ENCODE measurements at places on chromosomes 2 and 18.
A peak's percentile ranks its signal among the peaks of the same experiment; 100 is the strongest.

DNA sequence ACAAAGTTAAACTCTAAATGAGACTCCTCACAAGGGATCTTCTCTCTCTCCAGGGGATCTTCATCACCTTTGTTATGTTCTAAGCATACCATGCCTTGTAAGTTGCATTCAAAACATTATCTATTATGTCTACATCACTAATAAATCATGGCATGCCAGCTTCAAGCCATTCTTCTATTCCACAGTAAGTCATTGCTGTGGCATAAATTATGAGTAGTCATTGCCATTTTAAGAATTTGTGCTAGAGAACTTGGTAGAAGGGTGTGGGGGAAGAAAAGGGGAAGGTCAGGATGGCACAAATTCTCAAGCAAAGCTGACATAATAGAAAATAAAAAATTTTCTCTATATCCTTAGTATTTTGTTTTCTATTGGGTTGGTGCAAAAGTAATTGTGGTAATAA is 33.5 kb downstream of the BARD1 start:
- DNase-seq = peak; percentile 3

DNA sequence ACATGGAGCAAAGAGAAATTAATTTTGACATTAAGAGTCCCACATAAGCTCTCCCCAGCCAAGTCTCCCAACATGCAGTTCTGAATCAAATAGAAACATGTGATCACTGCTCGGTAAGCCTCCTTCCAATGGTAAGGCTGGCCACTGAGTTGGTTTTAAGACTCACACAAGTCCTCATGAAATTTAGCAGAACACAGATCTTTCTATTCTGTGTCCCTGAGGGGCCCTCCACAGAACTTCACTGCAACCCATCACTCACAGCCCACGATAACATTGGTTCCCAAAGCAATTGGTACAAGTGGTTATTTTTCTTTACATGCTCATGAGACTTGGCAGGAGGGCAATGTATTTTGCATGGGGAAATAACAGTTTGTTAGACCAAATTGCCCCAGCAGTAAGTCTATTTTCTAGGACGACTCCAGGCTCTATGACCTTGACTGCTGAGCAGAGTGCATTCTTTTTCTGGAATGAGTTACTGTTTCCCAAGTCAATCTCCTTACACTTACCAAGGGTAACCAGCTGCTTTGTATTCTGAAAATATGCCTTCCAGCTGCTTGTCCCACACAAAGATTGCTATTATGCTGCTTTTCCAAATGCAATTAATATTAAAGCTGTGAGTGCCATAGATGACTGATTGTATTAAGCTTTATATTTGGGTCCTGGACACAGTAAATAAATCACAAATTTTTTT is 142.3 kb upstream of the TANK start:
- DNase-seq = no peak

GRCh38 chr2:111930875-111931274 is 32.5 kb downstream of the MERTK start:
- peak; percentile 75 for DNase-seq

- DNase-seq = no peak
Measured at GRCh38 chr2:223008956-223009355, 43.0 kb upstream of the KCNE4 start.

DNA sequence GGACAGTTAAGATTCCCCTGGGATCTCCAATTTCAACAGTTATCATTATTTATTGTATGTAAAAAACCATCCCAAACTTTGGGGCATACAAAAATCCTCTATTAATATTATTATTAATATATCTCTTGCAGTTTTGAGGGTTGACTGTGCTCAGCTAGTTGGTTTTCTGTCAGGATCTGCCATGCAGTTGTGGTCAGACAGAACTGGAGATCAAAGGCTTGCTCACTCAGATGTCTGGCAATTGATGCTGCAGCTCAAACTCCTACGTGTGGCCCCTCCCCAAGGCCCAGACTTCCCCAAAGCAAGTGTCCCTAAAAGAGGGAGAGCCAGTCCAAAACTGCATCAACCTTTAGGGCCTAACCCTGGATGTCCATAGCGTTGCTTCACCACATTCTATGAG is 204.7 kb downstream of the TTC32 start:
- no peak for DNase-seq

DNA sequence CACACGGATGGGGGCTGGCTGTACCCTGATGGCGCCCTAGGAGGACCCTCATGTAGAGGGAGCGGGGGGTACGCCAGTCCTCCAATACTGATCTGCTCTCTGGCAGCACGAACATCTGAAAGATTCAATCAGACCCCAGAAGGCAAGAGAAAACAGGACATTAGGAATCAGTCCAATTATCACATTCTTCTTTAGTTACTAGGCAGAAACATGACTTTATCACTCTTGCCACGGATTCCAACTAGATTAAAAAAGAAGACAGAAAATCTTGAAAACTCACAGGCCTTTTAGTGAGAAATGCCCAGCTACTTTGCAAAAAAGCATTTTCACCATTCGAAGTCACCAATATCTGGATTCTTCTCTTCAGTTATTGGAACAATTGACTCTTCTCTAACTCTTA is 68.4 kb downstream of the ID2 start:
- no peak for DNase-seq
